ENCODE measurements at places on chromosomes 12 and 14.

GRCh38 chr12:25518512-25518911 lies 34.6 kb downstream of the LMNTD1 start:
- no peak overlapping the region for H3K27ac ChIP-seq
- no peak for DNase-seq
- H3K27me3 ChIP-seq: no peaks in the 10 kb centered on the region

- no peak for DNase-seq
- peak overlapping the region; percentile 11 for H3K27ac ChIP-seq
- H3K36me3 ChIP-seq: no peaks in the 10 kb centered on the region
- H3K27me3 ChIP-seq: no peaks in the 10 kb centered on the region
Measured at GRCh38 chr12:27143256-27144069, 61.1 kb upstream of the C12orf71 start.

DNA sequence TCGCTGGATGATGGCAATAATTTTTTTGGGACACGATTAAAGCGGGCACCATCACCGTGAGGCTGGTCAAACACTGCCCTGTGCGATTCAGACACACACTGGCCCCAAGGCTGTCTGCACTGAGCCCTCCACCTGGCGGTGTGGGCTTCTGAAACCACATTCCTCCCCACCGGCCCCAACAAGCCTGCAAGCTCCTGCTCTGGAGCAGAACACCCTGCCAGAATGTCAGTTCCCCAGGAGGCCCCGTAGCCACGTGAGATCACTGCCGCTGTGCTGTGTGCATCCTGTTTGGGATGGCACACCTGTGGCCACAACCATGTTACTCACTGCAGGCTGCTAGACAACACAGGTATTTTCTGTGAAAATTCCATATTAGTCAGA lies 7.9 kb downstream of the GSC start:
- no peaks in the 10 kb centered on the region for H3K4me1 ChIP-seq
- H3K27me3 ChIP-seq: peaks cover 3% of the 10 kb centered on the region
- no peak for DNase-seq
- no peak overlapping the region for H3K27ac ChIP-seq
- no peaks in the 10 kb centered on the region for H3K36me3 ChIP-seq
- no peak overlapping the region for H3K4me3 ChIP-seq

DNA sequence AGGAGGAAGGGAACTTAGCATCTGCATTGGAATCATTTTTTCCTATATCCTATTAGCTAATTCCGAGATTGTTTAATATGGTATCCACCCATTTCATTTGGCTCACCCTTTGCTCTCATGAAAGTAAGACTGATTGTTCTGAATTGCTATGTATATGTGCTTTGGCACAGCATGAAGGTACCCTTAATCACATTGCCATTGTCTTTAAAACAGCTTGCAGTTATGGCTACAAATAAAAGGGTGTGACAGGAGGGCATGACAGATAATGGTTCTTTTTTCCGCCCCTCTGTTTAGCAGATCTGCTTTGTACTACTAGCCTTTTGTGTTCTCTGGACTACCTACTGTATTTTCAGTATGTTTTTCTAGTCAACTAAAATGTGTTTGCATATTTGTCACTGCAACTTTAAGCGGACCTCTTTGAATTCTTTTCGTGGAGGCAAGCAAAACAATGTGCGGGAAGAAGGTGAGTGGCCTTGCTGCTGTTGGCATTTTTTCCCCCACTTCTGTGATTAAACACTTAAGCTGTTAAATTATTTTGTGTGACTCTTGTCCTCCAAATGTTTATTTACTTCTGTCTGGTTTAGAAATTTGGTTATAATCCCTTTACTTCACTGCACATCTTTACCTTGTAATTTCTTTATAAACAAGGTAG lies 35.8 kb downstream of the FBXO34 start:
- peak overlapping the region; percentile 45 for H3K27ac ChIP-seq
- H3K4me3 ChIP-seq: no peak overlapping the region
- no peaks in the 10 kb centered on the region for H3K36me3 ChIP-seq

DNA sequence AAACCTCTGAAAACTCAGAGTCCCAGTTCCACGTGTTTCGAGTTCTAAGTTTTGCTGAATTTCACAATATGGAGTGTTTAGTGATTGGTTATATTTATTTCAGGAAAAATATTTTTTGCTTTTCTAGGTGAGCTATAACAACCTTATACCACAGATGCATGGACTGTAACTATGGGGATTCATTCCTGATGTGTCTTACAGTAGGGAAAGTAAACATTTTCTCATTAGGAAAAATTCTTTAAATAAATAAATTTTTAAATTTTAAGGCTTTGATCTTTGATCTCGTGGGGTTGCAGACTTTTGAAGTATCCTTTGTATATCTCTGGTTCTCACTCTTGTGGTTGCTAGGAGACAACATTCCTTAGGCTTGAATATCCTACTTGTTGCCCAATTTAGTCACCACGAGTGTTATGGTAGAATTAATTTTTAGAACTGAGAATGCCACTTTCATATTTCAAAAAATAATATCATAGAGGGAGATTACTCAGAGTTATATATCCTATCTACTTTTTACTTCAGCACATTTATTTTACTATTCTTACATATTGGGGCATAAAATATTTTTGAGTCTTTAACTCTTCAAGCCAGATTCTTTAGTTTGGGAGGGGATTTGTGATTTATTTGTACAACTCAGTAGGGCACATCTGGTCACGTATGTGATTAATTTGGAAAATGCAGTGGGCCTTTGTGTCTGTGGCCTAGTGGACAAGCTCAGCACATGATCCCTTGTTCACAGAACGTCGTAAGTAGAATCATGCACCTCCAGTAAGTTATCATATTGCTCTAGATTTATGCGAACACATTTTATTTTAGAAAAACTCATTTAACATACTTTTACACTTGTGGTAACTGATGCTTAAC lies 224.0 kb downstream of the TTC6 start:
- H3K27me3 ChIP-seq: no peaks in the 10 kb centered on the region
- H3K36me3 ChIP-seq: no peaks in the 10 kb centered on the region
- H3K4me3 ChIP-seq: no peak overlapping the region
- peak overlapping the region; percentile 5 for H3K27ac ChIP-seq

DNA sequence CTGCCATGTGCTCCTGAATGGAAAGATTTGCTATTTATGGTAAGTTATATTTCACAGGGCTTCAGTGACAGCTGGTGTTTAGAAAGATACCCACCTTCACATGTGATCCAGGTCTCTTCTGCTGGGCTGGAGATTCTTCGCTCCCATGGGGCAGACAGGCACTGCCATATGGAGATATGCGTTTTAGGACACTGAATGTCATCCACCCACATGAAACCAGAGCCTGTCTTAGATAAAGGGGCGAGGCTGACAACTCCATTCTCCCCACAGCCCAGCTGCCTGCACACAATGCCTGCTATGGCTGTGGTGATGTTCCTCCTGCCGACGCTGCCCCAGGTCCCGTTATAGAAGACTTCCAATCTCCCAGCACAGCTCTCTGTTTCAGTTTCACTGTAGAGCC lies 69.4 kb downstream of the ACSM4 start:
- no peaks in the 10 kb centered on the region for H3K36me3 ChIP-seq
- H3K27me3 ChIP-seq: no peaks in the 10 kb centered on the region
- H3K4me1 ChIP-seq: no peaks in the 10 kb centered on the region
- DNase-seq: no peak

- no peak for DNase-seq
- H3K27me3 ChIP-seq: no peaks in the 10 kb centered on the region
- no peak overlapping the region for H3K27ac ChIP-seq
- no peaks in the 10 kb centered on the region for H3K4me1 ChIP-seq
Measured at GRCh38 chr12:15289192-15289591, 33.1 kb upstream of the PTPRO start.

- DNase-seq: no peak
- no peaks in the 10 kb centered on the region for H3K27me3 ChIP-seq
- H3K36me3 ChIP-seq: no peaks in the 10 kb centered on the region
- H3K4me3 ChIP-seq: no peak overlapping the region
Measured at GRCh38 chr14:64676410-64677008, 27.7 kb upstream of the PLEKHG3 start.

GRCh38 chr12:89278169-89278568 lies 74.1 kb downstream of the DUSP6 start:
- H3K27ac ChIP-seq: no peak overlapping the region
- no peaks in the 10 kb centered on the region for H3K36me3 ChIP-seq
- H3K4me3 ChIP-seq: no peak overlapping the region
- peaks cover 8% of the 10 kb centered on the region for H3K4me1 ChIP-seq

DNA sequence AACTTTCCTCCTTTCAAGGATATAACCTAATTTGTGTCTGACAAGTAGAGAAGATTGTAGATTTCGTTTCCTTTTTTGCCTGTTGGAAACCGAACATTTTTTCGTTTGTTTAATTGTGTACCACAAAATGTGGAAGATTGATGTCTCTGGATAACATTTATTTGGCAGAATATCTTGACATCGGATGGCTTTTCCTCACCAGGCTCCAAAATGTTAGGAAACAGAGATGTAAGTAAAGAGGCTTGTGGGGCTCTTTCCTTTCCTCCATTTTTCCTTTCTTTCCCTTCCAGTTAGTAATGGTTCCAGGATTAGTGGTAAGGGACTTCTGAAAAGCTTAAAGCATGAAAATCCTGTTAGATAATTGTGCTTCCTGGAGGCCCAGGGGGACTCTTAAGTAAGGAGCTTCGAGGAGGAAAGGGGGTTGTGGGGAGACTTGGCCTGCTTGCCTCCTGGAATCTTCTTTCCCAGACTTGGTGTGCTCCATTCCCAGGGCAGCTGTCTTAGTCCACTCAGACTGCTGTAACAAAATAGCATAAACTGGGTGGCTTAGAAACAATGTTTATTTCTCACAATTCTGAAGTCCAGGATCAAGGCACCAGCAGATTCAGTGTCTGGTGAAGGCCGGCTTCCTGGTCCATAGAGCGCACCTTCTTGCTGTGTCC lies 243.1 kb upstream of the PWP1 start:
- no peaks in the 10 kb centered on the region for H3K27me3 ChIP-seq
- H3K4me1 ChIP-seq: no peaks in the 10 kb centered on the region
- H3K27ac ChIP-seq: no peak overlapping the region
- no peaks in the 10 kb centered on the region for H3K36me3 ChIP-seq

DNA sequence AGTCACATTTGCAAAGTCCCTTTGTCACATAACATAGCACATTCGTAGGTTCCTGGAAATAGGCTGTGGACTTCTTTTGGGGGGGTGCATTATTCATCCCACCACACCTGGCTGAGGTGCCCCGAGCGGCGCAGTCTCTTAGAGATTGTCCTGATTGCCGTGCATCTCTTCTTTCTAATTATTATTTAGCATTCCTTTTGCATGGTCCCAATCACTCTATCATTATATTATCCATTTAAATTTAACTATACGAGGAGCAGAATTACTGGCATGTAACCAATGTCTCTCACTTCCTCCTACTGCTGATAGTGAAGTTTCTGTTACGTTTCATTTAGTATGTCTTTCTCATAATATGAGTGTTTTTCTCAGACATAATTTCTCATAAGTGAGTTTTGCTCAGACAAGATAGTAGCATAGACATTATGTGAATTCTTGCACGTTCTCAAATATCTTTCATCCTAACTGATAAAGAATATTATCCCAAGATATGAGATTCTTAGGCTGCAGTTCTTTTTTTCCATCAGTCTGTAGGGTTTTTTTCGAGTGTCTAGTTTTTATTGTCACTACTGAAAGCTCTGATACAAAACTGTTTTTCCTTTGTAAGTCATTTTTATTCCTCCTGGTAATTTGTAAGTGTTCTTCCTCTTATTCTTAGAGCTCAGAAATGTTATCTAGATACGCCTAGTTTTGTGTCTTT lies 444.3 kb downstream of the NELL2 start:
- DNase-seq: no peak
- no peak overlapping the region for H3K27ac ChIP-seq
- no peak overlapping the region for H3K4me3 ChIP-seq
- H3K27me3 ChIP-seq: no peaks in the 10 kb centered on the region

GRCh38 chr12:106764738-106765137 lies 9.7 kb upstream of the RIC8B start:
- DNase-seq: no peak
- H3K27ac ChIP-seq: no peak overlapping the region
- no peak overlapping the region for H3K4me3 ChIP-seq
- no peaks in the 10 kb centered on the region for H3K27me3 ChIP-seq

GRCh38 chr14:72810201-72810600 lies 83.7 kb downstream of the DPF3 start:
- no peaks in the 10 kb centered on the region for H3K36me3 ChIP-seq
- H3K27ac ChIP-seq: peak overlapping the region; percentile 83
- H3K4me3 ChIP-seq: no peak overlapping the region
- no peaks in the 10 kb centered on the region for H3K27me3 ChIP-seq

DNA sequence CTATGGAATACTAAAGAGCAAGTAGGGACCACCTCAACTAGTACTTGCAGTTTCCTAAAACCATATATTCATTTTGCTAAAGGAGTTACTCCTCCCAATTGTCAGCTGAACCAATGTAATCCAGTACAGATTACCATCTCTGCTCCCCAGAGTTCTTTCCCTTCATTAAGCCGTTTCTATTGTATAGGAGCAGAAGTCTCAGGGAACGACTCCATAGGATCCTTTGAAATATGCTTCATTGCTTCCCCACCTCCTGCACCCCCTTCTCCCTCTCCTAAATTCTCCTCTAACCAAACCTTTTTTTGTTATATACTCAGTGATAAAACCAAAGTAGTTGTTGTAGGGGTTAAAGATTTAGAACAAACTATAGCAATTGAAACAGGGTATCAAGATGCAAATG lies 30.7 kb upstream of the LALBA start:
- H3K36me3 ChIP-seq: no peaks in the 10 kb centered on the region
- no peak overlapping the region for H3K27ac ChIP-seq
- no peaks in the 10 kb centered on the region for H3K4me1 ChIP-seq
- H3K27me3 ChIP-seq: no peaks in the 10 kb centered on the region

DNA sequence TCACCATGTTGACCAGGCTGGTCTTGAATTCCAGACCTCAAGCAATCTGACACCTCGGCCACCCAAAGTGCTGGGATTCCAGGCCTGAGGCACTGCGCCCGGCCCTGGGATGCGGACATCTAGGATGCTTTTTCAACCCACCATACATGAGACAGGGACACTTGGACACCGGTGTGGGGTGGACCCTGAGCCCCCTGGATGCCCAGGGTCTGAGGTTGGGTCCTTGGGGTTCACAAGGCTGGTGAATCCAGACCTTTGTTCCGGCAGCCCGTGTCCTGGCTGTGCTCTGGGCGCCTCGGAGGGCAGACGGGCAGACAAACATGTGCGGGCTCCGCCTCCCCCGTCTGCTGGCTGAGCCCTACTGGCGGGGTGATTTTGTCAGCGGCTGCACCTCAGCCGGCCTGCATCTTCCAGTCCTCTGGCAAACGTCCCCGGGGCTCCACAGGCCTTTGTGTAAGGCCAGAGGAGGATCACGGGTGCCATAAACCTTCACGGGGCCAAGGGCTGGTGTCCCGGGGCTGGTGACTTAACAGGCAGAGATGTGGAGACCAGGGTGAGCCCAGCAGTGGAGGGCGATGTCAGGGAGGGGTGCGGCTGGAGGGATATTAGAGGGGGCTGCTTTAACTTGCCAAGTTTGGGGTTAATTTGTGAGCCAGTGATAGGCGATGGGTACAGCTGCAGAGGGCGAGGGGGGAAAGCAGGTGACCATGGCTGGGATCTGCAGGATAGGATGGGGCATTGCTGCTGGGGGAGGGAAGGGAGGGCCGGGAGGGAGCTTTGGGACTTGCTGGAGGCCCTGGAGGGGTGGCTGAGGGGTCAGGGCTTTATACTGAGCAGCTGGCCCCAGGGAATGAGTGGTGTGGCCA lies 5.8 kb downstream of the ASPG start:
- DNase-seq: no peak
- H3K4me3 ChIP-seq: no peak overlapping the region
- H3K36me3 ChIP-seq: peaks cover 5% of the 10 kb centered on the region
- no peaks in the 10 kb centered on the region for H3K27me3 ChIP-seq

- no peaks in the 10 kb centered on the region for H3K36me3 ChIP-seq
- DNase-seq: no peak
- no peak overlapping the region for H3K4me3 ChIP-seq
- H3K27ac ChIP-seq: no peak overlapping the region
- no peaks in the 10 kb centered on the region for H3K27me3 ChIP-seq
Measured at GRCh38 chr14:70536830-70537229, 2.0 kb upstream of the ADAM20 start.
